ENCODE measurements at places on chromosomes 3 and 15.

DNA sequence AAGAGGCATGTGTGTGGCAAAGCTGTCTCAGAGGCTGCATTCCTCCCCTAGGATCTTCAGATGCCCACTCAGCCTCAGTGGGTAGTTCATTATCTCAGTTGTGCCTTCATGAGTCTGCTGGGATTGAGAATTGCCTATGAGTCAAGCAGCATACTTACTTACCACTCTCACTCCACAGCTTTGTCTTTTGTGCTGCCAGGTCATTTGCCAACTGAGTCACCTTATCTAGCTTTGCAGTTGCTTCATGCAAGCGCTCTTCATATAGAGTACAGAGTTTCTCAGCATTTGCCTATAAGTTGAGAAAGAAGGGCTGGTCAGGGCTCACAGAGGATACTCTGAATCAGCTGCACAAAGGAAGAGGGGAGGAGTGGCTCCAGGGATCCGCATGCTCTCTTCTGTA lies 89.5 kb downstream of the MYH15 start:
- no peak for DNase-seq

GRCh38 chr3:47444103-47444502 lies 31.6 kb downstream of the SCAP start:
- no peak for DNase-seq

DNA sequence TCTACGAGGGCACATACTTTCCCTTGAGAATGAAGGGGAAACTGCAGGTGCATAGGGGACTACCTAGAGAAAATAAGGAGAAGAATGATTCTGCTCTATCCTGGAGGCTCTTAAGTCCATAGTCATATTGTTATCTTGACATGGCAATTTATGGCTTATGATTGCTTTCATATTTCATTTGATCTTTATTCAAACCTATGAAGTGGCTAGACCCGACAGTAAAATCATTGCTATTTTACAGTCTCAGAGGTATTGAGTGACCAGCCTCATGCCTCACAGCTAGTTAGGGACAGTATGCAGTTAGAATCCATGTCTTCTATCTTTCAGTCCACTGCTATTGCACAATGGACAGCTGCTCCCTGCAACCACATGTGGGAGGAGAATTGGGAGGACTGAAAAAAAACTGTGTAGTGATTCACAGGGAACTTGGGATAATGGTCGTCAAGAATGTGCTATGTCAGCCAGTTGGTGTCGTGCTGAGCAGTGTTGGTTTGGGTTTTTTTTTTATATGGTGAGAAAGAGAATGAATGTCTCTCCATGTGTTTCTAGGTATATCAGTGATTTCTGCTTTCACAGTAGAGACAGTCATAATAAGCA lies 63.2 kb upstream of the SPPL2A start:
- no peak for DNase-seq

DNA sequence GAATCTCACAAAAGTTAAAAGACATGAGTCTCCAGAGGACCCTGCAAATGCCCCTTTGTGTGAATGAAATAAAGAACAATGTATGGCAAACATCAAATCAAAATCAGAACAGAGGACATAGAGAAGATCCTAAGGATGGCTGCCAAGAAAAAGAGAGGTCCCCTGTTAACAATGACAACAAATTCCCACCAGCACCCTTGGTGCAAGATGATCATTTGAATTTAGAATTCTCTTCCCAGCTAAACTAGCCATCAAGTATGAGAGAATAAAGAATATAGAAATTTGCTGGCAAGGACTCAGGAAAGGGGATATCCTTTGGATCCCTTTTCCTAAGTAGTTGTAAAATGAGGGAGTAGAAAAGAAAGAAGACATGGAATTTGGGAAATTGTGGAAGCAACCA lies 8.2 kb downstream of the GP5 start:
- DNase-seq = no peak

DNA sequence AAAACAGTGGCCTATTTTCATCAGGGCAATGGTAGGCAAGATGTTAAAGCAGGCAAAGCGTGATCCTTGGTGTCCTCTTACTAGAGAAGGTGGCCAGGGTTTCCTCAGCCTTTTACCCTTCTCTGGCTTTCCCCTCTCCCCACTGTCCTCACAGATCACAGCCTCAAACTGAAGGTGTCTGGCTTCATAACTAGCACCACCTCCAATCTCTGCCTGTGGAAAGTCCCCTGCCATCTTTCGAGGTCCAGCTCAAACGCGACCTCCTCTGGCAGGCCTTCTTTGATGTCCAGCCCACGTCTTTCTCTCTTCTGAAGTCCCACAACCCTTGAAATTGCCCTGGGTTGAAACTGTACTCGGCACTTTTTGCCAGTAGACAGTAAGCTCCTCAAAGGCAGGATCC lies 35.9 kb downstream of the CYP19A1 start:
- no peak for DNase-seq

GRCh38 chr3:122004107-122004506 lies 17.9 kb downstream of the ILDR1 start:
- no peak for DNase-seq

DNA sequence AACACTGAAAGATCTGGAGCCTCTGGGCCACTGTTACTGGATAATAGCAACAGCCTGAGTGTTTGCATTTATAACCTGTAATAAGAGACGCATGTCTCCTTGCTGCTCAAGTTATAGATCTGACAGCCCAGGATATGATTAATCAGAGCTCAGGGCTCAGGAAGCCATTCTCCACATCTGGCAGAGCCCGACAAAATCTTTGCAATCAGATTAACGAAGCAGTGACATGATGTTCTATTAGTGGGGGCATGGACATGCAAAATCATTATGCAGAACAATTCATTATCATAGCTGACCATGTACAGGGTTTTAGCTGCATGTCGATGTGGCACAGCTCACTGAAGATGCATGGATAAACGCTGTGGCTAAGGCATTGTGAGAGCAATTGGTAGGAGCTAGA lies 730.3 kb downstream of the ZNF385D start:
- DNase-seq = no peak

DNA sequence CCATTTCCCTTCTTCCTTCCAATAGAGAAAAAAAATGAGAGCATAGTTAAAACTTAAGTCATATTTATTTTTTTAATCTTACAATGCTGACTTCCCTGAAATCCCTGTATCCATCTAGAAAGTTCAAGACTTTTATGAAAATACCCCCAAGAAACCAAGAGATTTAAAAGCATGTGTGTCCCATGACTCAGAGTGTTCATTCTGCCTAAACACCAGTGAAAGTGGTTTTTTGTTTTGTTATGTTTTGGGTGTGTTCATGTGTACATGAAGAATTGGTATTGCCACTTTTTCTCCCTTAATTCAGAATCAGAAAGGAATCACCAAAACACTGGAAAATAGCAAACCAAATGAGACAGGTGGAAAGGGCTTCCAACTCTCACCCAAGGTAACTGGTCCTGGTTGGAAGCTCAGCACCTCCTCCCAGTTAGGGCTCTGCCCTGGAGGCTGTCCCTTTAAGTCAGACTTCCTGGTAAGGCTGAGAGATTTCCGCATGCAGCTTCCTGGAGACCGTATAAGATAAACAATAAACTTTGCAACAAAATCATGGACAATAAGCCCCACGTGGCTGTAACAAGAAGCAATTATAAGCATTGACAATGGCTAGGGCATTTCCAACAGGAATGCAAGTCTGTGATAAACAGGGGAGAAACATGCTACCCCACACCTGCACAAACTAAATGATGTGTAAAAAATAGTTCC lies 121.9 kb upstream of the ARHGEF3 start:
- no peak for DNase-seq

DNA sequence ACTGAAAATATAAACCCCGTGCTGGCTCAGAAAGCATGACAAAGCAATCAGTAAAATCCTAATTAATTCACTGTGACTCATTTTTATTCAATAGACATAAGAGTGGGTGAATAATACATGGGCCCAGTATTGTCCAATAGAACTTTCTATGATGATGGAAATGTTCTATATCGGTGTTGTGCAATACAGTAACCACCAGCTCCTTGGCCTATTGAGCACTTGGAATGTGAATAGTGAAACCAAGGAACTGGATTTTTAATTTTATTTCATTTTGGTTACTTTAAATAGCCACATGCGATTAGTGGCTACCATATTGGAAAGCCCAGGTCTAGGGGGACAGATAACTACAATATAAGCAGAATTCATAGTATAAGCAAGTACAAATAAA lies 69.8 kb upstream of the PPP2R3A start:
- DNase-seq = no peak

DNA sequence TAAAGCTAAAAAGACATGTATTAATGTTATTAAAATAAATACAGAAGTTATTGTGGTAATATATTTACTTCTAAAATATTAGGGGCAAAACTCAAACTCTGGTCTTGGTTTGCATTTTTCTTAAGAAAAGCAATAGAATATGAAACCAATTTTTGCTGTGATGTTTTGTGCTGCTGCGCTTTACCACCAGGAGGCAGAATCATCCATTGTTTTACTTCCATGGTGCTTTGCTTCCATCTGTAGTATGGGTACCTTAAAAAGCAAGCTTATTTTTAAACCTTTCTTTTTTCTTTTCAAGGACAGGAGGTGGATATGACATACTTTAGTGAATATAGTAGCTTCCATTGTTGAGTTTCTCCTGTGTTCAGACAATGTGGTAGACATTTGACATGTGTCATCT lies 46.6 kb upstream of the MRPL3 start:
- DNase-seq = no peak

GRCh38 chr15:64141798-64142512 lies 9.6 kb upstream of the SNX22 start:
- DNase-seq = no peak

GRCh38 chr3:37668818-37669610 lies 192.7 kb upstream of the CTDSPL start:
- peak; percentile 68 for DNase-seq

- no peak for DNase-seq
These were observed 237.5 kb upstream of the IL12A start for GRCh38 chr3:159751146-159751545.

- no peak for DNase-seq
These were observed 7.6 kb downstream of the OXNAD1 start for GRCh38 chr3:16272588-16272987.

DNA sequence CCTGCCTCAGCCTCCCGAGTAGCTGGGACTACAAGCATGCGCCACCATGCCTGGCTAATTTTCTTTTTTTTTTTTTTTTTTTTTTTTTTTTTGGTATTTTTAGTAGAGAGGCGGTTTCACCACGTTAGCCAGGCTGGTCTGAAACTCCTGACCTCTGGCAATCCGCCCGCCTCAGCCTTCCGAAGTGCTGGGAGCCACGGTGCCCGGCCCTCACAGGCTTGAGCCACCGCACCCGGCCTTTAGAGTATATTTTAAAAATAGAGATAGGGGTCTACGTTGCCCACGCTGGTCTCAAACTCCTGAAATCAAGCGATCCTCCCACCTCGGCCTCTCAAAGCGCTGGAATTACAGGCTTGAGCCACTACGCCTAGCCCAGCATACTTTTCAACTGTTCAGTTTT lies 93.4 kb upstream of the CHD2 start:
- peak; percentile 50 for DNase-seq
